ENCODE measurements at places on chromosomes 7 and 10.

DNA sequence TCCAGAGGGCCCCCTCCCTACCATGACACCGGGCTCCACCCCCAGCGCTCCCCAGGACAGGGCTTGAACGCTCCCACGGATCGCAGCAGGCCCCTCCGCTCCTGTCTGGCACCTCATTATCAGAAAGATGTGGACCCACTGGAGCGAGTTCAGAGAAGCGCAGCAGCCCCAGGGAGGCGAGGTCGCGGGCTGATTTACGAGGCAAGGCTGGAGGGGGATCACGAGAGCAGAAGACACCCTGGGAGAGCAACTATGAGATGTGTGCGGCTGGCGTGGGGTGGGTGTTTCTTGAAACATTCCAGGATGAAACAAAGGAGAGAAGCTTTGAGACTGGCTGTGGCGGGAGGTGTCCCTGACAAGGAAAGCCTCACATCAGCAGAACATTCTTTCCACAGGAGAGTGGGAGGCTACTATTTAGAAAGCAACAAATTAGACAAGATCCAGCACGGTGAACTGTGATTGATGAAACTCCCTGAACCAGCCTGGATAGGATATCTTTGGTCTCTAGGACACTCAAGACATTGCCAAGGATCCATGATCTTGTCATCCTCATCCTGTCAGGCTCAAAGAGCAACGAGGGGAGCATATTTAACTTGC, 66.0 kb downstream of the JCAD start:
- DNase-seq: no peak

DNA sequence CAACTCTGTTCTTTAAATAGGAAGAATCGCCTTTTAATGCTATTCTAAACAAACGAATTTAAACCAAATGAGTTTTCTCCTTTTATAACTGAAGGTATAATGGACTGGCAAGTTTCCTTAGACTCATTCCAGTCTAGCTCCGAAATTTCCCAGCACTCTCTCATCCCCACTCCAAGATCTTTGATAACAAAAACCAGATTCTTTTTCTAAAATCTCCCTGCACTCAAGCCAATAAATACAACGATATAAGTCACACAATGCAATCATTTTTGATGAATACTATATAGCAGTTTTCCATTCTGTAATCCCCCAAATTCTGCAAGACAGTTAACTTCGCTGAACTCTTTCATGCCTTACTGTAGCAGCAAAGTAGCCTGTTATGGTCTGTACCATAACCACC, 1.9 kb downstream of the OGA start:
- DNase-seq: no peak

DNA sequence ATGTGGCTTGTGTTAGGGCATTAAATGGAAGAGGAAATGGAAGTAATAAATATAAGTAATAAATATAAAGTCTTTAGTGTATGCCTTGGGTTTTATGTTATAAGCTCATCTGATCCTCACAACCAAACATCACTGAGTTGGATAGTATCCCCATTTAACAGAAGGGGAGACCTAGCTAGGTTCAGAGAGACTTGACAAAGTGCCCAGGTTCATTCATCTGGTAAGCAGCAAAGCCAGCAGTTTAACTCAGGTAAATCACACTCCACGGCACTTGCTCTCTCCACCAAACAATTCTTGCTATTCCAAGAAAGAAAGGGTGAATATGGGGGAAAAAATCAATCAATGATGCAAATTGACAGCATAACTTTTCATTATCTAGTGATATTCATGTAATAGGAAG, 167.3 kb downstream of the MAGI2 start:
- DNase-seq: no peak

GRCh38 chr7:15625466-15625865, 61.0 kb downstream of the MEOX2 start:
- DNase-seq: no peak

- no peak for DNase-seq
Observed at GRCh38 chr10:99303899-99304861, 25.0 kb upstream of the CNNM1 start.

DNA sequence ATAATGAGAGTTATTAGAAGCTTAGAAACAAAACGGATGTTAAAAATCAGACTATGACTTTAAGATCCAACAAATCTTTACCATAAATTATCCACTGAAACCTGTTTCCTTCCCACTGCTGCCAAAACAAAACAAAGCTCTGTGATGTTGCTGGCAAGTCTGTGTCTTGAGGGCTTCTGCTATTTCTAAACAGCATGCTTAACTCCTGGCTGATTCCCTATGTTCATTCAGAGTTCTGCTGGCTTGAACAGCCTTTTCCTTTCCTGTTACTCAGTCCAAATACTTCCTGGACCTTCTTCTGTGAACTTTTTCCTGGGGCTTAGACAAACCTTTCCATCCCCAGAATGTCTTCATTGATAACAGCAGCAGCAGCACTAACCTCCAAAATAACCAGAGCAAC, 448.1 kb downstream of the SORCS1 start:
- no peak for DNase-seq

GRCh38 chr7:98852826-98853225, 17.0 kb downstream of the TMEM130 start:
- DNase-seq: no peak

- no peak for DNase-seq
Observed at GRCh38 chr7:80624763-80625162, 13.7 kb upstream of the CD36 start.

GRCh38 chr10:114638821-114639625, 19.1 kb downstream of the ABLIM1 start:
- DNase-seq: no peak

DNA sequence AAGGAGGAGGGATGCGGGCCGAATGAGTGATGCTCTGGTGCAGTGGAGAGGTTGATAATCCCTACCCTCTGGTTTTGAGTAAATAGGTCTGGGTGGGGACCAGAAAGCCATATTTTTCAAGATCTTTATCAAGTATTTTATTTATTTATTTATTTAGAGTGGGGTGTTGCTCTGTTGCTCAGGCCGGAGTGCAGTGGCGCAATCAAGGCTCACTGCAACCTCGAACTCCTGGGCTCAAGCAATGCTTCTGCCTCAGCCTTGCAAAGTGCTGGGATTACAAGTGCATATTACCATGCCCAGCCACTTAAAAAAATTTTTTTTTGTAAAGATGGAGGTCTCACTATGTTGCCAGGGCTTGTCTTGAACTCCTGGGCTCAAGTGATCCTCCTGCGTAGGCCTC, 21.6 kb downstream of the SVIL start:
- no peak for DNase-seq

DNA sequence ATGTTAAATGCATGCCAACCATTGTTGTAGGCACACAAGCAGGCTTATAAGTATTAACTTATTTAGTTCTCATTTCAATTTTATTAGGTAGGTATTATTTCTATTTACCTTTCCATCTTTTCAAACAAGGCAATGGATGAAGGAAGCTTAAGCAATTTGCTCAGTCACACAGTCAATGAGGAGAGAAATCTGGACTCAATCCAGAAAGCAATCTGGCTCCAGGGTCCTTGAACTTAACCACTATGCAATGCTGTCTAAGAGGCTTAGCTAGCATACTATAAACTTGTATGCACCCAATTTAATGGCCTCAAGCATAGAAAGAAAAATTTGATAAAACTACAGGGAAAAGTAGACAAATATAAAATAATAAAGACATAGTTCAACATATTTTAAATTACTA, 88.6 kb downstream of the VWDE start:
- no peak for DNase-seq

GRCh38 chr7:18458830-18459229, 36.7 kb upstream of the HDAC9 start:
- no peak for DNase-seq

- DNase-seq: no peak
Observed at GRCh38 chr10:69968830-69969229, 83.8 kb upstream of the MACROH2A2 start.

DNA sequence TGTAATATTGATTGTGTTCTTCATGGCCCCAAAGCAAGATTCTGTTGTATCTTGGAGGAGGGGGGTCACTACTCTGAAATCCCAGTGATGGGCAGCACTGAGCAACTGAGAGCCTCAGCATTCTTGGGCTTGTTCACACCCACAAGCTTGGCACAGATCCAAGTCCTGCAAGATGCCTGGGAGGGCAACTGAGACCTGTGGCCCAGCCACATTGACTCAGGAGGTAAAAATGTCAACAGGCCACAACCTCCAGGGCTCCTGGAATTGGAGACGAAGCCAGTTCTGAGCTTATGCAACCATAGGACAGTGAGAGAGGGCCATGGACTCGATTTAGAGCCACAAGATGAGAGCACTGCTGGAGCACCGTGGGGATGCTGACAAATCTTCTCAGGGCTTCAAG, 3.1 kb upstream of the DOCK1 start:
- no peak for DNase-seq
